ENCODE measurements at places on chromosomes 2 and 18.
A peak's percentile ranks its signal among the peaks of the same experiment; 100 is the strongest.

DNA sequence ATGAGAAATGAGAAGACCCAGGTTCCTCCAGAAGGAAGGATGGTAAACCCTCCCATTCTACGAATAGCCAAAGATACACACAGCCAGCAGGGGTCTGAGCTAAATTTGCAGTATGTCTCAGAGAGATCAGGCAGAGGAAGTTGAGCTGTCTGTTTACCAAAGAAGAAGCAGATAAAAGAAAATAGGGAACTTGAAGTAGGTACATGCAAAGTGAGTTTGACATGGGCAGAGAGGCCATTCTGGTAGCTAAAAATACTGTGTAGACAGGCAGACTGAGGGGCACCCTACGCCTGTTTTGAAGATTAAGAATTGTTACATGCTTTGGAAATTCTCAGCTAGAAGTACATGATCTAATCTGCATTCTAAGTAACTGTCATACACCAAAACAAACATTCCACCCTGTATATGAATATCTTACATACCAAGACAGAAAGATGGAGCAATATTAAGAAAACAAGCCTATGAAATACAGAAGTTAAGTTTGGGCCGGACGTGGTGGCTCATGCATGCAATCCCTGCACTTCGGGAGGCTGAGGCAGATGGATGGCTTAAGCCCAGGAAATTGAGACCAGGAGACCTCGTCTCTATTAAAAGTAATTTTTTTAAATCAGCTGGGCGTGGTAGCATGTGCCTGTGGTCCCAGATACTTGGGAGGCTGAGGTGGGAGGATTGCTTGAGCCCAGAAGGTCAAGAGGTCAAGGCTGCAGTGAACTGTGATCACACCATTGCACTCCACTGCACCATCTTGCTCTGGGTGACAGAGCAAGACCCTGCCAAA is 157.9 kb downstream of the ANKRD44 start:
- no peak for DNase-seq
- H3K36me3 ChIP-seq: no peaks in the 10 kb centered on the region
- H3K4me1 ChIP-seq: no peaks in the 10 kb centered on the region

DNA sequence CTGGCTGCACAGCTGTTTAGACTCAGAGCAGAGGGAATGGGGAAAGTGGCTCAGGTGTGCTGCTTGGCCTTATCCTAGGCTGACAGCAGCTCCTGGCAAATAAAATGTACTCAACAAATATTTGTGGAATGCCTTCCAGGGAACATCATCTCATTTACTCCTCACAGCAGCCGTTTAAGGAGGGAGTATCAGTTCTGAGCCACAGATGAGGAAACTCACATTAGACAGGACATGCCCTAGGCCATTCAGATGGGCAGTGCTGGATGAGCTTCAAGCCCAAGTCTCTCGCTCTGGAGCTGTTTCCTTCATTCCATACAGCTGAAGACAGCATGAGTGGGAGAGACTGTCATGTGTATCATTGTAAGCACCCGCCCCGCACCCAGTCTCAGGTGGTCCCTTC is 129.6 kb upstream of the CNGA3 start:
- H3K27ac ChIP-seq: no peak overlapping the region
- no peaks in the 10 kb centered on the region for H3K27me3 ChIP-seq
- DNase-seq: no peak
- H3K36me3 ChIP-seq: no peaks in the 10 kb centered on the region
- no peaks in the 10 kb centered on the region for H3K4me1 ChIP-seq
- H3K4me3 ChIP-seq: no peak overlapping the region

DNA sequence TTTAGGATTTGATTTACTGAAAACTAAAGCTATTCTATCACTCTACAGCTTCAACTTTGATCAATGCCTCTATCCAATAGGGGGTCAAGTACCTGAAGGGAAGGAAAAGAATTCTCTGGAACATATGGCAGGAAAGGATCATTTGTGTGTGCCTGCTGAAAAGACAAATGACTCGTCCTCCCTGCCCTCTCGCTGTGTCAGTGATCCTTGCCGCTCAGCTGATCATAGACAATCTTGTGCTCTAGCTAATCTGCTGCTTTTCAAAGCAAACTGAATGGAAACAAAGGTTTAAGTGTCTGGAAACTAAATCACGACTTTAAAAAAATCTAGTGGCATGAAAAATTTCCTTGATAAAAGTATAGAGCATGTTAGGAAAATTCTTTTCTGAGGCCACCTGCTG is 75.6 kb upstream of the CPO start:
- peaks cover 6% of the 10 kb centered on the region for H3K4me1 ChIP-seq
- H3K27me3 ChIP-seq: no peaks in the 10 kb centered on the region
- no peak for DNase-seq
- H3K36me3 ChIP-seq: no peaks in the 10 kb centered on the region

GRCh38 chr2:196128749-196129148 is 42.6 kb downstream of the STK17B start:
- no peaks in the 10 kb centered on the region for H3K27me3 ChIP-seq
- no peak overlapping the region for H3K4me3 ChIP-seq
- H3K4me1 ChIP-seq: no peaks in the 10 kb centered on the region

DNA sequence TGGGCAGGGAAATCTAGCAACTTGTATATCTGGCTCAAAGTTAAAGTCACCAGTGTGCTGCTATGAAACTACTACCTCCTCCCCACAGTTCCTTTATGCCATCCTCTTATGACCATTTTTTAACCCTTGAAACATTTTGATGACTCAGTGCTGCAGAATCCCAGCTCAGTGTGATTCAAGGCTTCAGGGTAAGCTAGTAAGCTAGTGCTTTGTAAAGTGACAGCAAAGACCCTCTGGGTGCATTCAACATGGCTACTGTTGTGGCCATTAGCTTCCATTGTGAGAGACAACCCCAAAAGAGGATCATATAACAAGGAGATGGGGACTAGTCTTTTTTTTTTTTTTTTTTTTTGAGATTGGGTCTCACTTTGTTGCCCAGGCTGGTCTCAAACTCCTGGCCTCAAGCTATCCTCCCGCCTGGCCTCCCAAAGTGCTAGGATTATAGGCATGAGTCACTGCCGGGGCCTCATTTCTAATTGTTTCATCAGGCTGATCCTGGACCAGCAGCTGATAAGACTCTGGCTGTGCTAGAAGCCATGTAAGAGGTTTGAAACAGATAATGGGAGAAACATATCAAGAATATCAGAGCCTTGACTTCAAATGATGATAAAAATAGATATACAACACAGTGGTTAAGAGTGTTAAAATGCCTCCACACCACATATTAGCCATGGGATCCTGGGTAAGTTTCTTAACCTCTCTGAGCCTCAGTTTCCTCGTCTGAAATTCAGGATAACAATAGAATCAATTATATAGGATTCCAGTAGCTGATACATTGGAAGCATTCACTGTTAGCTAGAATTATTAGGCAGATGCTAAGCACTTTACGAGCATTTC is 65.7 kb upstream of the RTN4 start:
- no peak overlapping the region for H3K4me3 ChIP-seq
- peaks cover 8% of the 10 kb centered on the region for H3K4me1 ChIP-seq
- H3K27ac ChIP-seq: no peak overlapping the region
- no peak for DNase-seq
- no peaks in the 10 kb centered on the region for H3K36me3 ChIP-seq
- H3K27me3 ChIP-seq: no peaks in the 10 kb centered on the region

GRCh38 chr2:234643407-234643806 is 146.5 kb upstream of the ARL4C start:
- H3K36me3 ChIP-seq: peaks cover 38% of the 10 kb centered on the region
- no peak overlapping the region for H3K27ac ChIP-seq
- no peaks in the 10 kb centered on the region for H3K27me3 ChIP-seq
- H3K4me3 ChIP-seq: no peak overlapping the region

GRCh38 chr18:55346961-55347740 is 240.8 kb downstream of the TCF4 start:
- H3K27ac ChIP-seq: no peak overlapping the region
- DNase-seq: no peak
- H3K4me1 ChIP-seq: peaks cover 10% of the 10 kb centered on the region
- peak overlapping the region; percentile 4 for H3K4me3 ChIP-seq
- H3K27me3 ChIP-seq: no peaks in the 10 kb centered on the region
- no peaks in the 10 kb centered on the region for H3K36me3 ChIP-seq

DNA sequence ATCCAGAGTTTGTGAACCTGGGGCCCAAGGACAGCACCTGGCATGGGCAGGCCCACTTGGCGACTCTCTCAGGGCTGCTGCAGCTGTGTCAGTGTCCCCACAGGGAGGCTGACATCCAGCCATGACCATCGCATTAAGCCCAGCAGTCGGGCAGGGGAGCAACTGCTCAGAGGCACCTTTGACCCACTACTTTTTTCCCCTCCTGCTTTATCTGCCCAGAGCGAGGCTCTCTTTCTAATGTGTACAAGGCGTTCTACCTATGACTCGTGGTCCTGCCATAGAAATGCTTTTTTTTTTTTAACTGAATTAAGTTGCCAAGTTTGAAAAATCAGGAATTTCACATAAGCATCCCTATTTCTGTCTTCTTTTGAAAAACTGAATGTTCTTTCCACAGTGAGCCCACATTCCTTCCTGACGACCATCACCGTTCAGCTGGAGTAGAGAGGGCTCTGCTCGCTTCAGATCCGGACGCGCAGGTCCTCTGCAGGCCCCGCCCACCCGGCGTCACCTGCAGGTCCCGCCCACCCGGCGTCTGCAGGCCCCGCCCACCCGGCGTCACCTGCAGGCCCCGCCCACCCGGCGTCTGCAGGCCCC is 403 bp upstream of the CLUL1 start:
- H3K36me3 ChIP-seq: no peaks in the 10 kb centered on the region
- no peaks in the 10 kb centered on the region for H3K27me3 ChIP-seq
- H3K27ac ChIP-seq: no peak overlapping the region
- peak; percentile 82 for DNase-seq
- H3K4me3 ChIP-seq: peak overlapping the region; percentile 44

GRCh38 chr2:121412349-121412748 is 118.3 kb upstream of the RNU4ATAC start:
- no peak for DNase-seq
- no peak overlapping the region for H3K4me3 ChIP-seq
- H3K4me1 ChIP-seq: no peaks in the 10 kb centered on the region
- no peak overlapping the region for H3K27ac ChIP-seq
- H3K36me3 ChIP-seq: peaks cover 25% of the 10 kb centered on the region

- DNase-seq: peak; percentile 59
- no peak overlapping the region for H3K4me3 ChIP-seq
- H3K27me3 ChIP-seq: no peaks in the 10 kb centered on the region
- H3K27ac ChIP-seq: no peak overlapping the region
- no peaks in the 10 kb centered on the region for H3K4me1 ChIP-seq
- peaks cover 2% of the 10 kb centered on the region for H3K36me3 ChIP-seq
Observed at GRCh38 chr2:43068041-43068533, 158.3 kb downstream of the ZFP36L2 start.

DNA sequence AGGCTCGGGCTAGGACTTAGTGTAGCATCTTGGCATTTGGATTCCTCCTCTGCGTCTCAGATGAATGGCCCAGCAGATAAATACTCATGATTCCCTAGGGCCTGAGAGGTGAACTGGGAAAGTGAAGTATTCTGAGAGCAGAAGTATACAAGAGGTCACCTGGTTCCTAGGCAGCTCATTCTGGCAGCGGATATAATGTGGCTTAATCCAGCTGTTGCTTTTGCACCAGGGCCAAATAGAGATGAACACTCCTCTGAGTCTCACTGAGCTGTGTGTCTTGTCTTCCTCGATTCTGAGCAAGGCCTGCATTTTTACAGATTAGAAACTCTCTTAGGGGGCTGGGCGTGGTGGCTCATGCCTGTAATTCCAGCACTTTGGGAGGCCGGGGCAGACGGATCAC is 196.1 kb downstream of the SLC4A3 start:
- H3K27ac ChIP-seq: no peak overlapping the region
- H3K4me3 ChIP-seq: no peak overlapping the region
- no peaks in the 10 kb centered on the region for H3K4me1 ChIP-seq
- H3K36me3 ChIP-seq: peaks cover 5% of the 10 kb centered on the region
- H3K27me3 ChIP-seq: no peaks in the 10 kb centered on the region
- DNase-seq: no peak

DNA sequence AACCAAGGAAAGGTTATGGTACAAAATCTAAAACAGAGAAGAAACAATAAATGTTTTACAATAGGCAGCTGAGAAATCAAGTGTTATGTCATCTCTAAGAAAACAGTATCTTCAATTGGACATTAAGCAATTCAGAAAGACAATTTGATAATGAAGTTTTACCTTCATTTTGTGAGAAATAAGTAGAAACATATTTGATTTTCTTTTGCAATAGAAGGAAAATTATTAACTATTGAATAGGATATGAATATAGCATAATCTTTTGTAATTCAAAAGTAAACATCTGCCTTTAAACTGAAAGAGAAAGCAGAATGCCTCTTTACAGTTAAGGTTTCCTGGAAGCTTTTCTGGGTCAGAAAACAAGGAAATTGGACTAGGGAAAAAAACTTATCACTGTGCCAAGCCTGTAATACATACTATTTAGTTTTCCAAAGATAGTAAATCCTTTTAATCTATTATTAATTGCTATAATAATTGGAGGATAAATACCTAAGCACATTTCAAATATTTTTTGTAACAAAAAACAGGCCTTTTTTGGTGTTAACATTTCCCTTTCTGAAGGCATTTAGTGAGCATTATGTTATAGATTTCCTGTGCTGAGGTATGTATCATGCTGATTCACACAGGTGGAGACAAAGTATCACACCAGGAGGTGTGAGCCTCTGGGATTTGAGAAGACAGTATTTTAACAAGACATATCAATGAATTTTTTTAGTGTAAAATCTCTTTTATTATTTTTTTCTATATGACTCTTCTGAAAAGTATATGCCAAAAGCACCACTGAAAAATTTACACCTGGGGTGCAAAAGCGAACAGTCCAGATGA is 947.0 kb upstream of the CDH2 start:
- H3K36me3 ChIP-seq: no peaks in the 10 kb centered on the region
- no peak for DNase-seq
- H3K27ac ChIP-seq: no peak overlapping the region
- H3K4me1 ChIP-seq: no peaks in the 10 kb centered on the region
- H3K4me3 ChIP-seq: no peak overlapping the region

GRCh38 chr18:56257205-56257604 is 381.2 kb downstream of the TXNL1 start:
- DNase-seq: no peak
- no peak overlapping the region for H3K27ac ChIP-seq
- H3K27me3 ChIP-seq: no peaks in the 10 kb centered on the region
- H3K4me3 ChIP-seq: no peak overlapping the region
- H3K4me1 ChIP-seq: no peaks in the 10 kb centered on the region

GRCh38 chr2:7753777-7754176 is 836.6 kb downstream of the RNF144A start:
- DNase-seq: no peak
- H3K27ac ChIP-seq: no peak overlapping the region
- no peak overlapping the region for H3K4me3 ChIP-seq
- no peaks in the 10 kb centered on the region for H3K27me3 ChIP-seq

DNA sequence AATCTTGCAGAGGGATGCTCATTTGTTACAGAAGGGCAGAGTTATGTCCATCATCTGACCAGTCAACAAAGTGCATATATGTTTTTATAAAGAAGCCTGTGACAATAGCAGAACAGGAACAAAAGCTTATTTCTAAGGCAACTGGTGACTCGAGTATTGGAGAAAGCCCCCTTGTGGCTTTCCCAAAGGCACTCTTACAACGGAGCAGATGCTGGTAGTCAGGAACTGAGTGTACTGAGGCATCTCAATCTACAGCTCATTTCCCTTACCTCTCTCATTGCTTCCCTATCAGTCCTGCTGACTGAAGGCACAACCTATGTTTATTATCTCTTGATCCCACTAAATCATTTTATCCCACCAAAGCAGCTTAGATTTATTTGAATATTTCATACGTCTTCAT is 557.1 kb upstream of the CHAC2 start:
- no peak overlapping the region for H3K4me3 ChIP-seq
- peak; percentile 39 for DNase-seq
- H3K27me3 ChIP-seq: no peaks in the 10 kb centered on the region
- no peak overlapping the region for H3K27ac ChIP-seq

Measured in H9 (cell line).